Mucosa of gallbladder (tissue), 1 donor: ENCODE measurements at places on chromosomes 7 and 10.
A peak's percentile ranks its signal among the peaks of the same experiment; 100 is the strongest.

DNA sequence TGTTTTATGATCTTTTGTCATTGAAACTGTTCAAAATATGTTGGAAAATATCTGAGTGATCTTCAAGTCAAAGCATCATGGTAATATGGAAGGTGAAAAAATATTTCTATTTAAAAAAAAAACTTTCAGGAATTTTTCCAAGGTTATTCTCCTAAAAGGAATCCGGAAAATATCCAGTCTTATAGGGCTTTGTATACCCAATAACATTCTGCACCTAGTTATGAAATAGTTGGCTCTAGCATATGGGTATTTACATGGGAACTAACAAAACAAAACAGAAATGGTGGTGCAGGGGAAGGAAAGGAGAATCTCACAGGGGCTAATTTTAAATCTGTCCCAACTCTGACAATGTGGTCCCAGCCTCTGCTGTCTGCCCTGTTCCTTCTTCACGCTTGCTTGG, 167.1 kb upstream of the RHEB start:
- DNase-seq, result no peak

- DNase-seq, result no peak
Measured at GRCh38 chr10:78716043-78716660, 352.6 kb upstream of the ZMIZ1 start.

- DNase-seq, result no peak
Measured at GRCh38 chr7:98236355-98237185, 15.5 kb downstream of the TECPR1 start.

GRCh38 chr7:1616741-1617140, 46.9 kb upstream of the PSMG3 start:
- DNase-seq, result no peak

GRCh38 chr10:124630551-124630950, 113.6 kb downstream of the FAM53B start:
- DNase-seq, result no peak

GRCh38 chr10:34313353-34313752, 501.7 kb downstream of the PARD3 start:
- no peak for DNase-seq

DNA sequence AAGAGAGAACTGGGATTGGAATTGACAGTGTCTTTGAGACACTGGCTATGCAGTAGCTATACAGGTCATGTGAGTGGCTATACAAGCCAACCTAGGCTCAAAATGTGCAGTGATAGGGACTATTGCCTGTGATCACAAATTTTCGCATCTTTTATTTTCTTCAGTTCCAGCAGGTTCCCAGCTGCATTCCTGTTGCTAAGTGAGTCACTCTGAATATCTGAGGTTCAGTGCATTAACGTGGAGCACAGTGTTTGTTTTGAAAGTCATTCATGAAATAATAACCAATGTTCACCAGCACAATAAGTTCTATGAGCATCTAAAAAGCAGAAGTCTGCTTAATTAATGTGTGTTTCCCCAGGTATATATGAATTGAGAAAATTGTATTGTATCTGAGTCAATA, 1236.0 kb upstream of the CELF2 start:
- DNase-seq, result no peak

- no peak for DNase-seq
Measured at GRCh38 chr7:73433924-73434700, 534 bp downstream of the FZD9 start.

GRCh38 chr10:29189256-29189655, 99.6 kb upstream of the LYZL1 start:
- DNase-seq, result no peak

GRCh38 chr10:78459639-78460037, 426.0 kb downstream of the RPS24 start:
- no peak for DNase-seq

GRCh38 chr10:119653916-119654315, 2.7 kb downstream of the BAG3 start:
- DNase-seq, result no peak

- DNase-seq, result no peak
Measured at GRCh38 chr7:101795461-101795860, 22.0 kb upstream of the CUX1 start.

DNA sequence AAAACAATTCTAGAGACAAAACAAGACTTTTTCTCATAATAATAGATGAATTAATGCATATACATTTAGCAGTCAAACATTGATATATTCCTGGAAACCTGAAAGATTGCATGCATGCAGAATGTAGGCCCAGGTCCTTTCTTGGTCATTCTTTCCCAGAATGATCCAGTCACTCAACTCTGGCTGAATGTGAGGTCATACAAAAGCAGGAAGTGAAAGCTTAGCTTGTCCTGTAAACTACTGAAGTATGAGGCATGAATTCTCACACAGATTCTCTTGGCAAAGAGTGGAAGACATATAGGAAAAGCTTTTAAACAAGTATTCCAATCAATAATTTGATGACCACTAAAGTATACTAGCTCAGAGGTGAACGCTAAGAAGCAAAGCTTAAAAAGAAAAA, 253.9 kb downstream of the PPP1R3A start:
- DNase-seq, result no peak

GRCh38 chr10:78435484-78436221, 402.0 kb downstream of the RPS24 start:
- no peak for DNase-seq

DNA sequence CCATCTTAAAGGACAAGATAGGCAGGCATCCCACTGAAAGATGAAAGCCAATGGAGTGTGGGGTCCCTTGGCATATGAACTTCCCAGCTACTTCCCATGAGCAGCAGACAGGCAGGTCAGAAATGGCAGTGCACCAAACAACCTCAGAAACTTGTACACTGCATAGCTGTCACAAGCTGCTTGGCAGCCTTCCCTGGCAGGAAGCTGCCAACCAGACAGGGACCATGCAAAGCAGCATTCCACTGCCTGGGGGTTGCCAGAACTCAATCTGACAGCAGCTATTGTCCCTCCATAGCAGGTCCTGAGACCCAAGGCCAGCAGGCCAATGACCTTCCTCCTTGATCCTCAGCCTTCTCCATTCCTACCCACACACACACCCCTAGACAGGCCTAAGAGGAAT, 139.5 kb downstream of the PLCE1 start:
- peak; percentile 65 for DNase-seq

- DNase-seq, result no peak
Measured at GRCh38 chr10:133555521-133555920, 9.9 kb downstream of the SYCE1 start.

DNA sequence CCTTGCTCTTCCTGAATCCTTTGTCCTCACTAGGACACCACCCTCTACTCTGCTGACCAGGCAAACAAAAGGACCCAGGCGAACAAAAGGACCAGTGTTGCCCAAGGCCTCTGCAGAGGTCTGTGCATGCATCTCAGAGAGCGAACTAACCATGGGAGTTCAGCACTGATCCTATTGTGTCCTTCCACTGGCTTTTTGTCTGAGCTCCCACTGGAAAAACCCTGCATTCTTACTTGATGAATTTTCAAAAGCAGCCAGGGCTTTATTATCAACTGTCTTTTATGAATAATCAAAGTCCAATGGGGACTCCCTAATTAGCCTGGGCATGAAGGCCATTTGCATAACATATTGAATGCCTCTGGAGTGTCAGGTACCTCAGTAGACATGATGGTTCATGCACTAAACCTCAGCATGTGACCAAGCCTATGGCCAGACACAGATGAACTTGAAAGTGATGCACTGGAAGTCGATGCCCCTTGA, 140.6 kb downstream of the KCNMA1 start:
- DNase-seq, result no peak

GRCh38 chr7:147096629-147097028, 980.0 kb downstream of the CNTNAP2 start:
- DNase-seq, result no peak

GRCh38 chr10:60399328-60399727, 9.7 kb upstream of the ANK3 start:
- no peak for DNase-seq
